ENCODE measurements at places on chromosomes 1 and 21.
A peak's percentile ranks its signal among the peaks of the same experiment; 100 is the strongest.

- no peak for DNase-seq
Observed at GRCh38 chr1:39261712-39262221, 57.3 kb downstream of the MACF1 start.

DNA sequence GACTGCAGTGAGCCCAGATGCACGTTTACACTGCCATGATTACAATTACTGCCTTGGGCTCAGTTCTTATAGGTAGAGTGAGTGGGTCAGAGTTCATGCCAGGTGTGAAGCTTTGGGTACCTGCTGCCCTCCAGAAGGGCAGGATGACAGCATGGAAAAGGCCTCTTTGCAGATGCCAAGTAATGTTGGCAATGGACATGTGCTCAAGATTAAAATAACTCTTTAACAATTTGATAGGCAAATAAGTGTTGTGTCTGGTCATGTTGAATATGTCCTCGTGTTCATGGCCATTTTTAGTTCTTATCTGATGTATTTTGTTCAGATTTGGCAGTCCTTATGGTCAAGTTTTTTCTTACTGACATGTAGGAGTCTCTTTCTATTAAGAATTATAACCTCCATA is 34.8 kb downstream of the S100B start:
- DNase-seq: no peak

DNA sequence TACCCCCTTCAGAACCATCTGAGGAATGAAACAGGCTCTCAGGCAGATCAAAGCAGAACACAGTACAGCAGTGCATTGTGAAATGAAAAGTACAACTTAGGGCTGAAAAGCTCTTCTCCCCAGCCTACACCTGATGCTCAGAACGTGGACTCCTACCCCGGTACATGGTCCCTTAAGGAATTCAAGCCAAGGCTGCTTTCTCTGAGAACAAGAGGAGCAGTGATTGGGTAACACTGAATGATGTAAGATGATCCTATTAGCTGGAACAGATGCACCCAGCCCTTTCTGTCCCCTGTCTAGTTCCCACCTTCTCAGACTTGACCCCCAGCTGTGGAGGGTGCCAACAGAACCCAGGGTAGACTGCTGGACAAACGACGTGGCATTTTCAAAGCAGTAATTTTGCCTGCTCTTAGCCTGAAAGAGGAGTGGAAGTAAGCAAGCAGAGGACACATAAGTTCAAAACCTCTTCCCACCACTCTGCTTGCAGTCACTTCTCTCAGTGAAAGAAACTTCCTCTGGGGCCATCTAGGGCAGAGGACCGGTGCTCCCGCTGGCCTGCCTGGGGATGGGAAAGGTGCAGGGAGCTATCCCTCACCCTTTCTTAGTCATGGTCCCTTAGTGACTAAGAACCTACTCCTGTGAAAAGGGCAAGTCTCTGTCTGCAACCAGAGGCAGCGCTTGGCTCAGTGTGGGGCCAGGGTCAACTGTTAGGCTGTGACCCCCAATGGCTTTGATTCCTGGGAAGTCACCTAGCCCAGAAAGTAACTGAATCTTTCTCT is 72.7 kb downstream of the TRABD2B start:
- no peak for DNase-seq

DNA sequence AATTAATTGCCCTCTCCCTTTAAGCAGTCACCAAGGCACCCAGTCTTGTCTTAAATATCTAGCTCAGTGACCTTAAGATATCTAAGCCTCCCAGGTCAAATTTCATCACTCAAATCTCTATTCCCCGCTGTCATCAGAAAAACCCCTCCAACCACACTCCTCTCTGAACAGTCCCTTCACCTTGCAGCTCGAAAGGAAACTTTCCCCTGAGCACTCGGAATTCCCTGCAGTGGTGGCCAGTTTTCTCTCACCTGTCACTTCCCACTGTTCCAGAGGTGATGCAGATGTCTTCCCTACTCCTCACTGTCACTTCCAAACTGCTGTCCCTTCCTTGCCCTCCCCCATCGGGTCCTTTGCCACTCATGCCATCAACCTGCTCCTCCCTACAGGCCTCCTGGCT is 15.3 kb upstream of the SSX2IP start:
- no peak for DNase-seq

DNA sequence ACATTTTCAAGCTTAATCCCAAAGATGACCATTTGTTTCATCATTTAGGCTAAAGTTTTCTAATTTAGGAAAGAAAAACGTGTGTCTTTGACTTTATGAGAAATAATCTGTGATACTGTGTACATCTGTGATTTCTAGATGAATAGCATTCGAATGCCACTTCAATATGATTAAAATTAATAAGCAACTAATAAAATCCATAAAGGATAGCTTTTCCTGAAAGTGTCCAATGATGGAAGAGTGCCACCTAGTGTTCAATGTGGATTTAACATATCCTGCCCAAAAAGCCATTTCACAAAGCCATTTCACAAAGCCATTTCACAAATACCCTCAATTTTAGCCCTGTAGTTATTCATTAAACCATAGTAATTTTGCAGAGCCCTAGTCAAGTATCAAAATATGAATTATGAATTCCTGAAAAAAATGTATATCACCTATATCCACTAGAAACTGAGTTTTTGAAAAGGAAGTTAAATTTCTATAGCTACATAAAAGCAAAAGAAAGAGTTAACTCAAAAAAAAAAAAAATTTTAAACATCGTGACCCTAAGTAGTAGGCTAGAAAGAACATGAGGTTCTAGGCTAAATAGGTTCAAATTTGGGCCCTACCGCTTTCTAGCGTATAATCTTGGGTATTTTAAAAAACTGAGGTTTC is 19.1 kb downstream of the NME7 start:
- peak; percentile 45 for DNase-seq

DNA sequence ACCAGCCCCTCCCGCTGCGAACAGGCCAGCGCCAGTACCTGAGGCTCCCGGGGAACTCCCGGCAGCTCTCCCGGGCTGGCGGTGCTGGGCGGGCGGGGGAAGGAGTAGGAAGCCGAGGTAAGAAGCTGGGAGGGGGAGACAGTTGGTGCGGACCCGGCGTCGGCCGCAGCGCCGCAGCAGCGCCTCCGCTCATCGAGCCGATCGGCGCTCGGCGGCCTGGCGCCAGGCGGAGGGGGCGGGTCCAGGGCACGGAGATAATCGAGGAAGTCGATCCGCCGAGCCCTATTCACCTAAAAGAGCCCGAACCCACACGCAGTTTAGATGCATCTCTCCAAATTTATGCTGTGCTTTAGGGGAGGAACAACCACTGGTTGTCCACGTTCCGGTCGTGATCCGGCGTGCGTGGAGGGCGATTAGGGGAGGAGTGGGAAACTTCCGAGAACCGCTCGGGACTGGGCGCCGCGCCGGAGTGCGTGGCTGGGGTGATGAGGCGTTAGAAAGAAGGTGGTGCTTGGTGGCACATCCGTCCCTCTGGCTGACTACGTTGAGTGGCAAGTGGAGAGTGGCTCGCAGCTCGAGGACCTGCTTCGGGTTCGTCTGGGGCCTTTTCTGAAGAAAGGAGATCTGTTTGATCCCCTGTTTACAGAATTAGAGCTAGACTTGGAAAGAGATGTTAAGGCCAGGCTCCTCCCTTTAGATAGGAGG is at the start of gene VAMP4:
Gene VAMP4 (minus strand): TSS at position 194 of the 705 bp plus-strand sequence. CDS start 3,651 bp downstream, outside the sequence.
- DNase-seq: peak; percentile 83

DNA sequence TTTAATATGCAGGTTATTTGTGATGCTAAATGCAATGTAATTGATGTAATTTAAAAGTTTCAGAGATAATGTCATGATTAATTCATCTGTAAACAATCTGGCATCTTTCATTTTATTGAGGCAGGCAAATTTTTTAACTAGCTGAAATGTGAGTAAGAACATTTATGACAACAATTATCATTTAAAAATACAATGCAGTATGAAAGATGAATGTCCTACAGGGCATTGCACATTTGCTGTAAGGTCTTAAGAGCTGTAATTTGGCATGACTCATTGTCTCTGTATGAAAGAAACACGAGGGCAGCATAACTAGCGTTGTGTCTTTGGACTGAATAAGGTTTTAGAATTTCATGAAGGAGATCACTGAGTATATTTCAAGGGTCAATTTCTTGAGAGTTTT is 642.8 kb downstream of the PLA2G4A start:
- DNase-seq: peak; percentile 55

- DNase-seq: no peak
Observed at GRCh38 chr1:117658676-117659075, 52.8 kb downstream of the TENT5C start.

All from HAP-1 (cell line).